ENCODE measurements at places on chromosomes 13 and 19. TPM values are rescaled to one million over a fixed set of nuclear protein-coding genes. Genes with fewer than 3 reads are reported as not detected.

The CTXN1 gene
- not detected for total RNA-seq

The ZNF540 gene
- total RNA-seq, result 8.2 TPM

The CGB2 gene
- total RNA-seq, result not detected

The RFPL4A gene
- not detected for total RNA-seq

The FREM2 gene
- not detected for total RNA-seq

The ZNF571 gene
- 5.5 TPM for total RNA-seq

The DACT3 gene
- total RNA-seq, result 0.42 TPM

The NPHS1 gene
- total RNA-seq, result not detected

The NRTN gene
- 0.45 TPM for total RNA-seq

The NLRP5 gene
- total RNA-seq, result not detected

The MIA gene
- 3.0 TPM for total RNA-seq

The LILRB4 gene
- 2.5 TPM for total RNA-seq

The SCEL gene
- total RNA-seq, result not detected

The EGLN2 gene
- total RNA-seq, result 158 TPM

The LATS2 gene
- total RNA-seq, result 2.3 TPM

The MVB12A gene
- total RNA-seq, result 40.3 TPM

The SPATA13 gene
- total RNA-seq, result 89.9 TPM

The CPAMD8 gene
- 0.68 TPM for total RNA-seq

The TDRD12 gene
- 0.42 TPM for total RNA-seq

The ZNF880 gene
- 30.1 TPM for total RNA-seq

The PSG1 gene
- not detected for total RNA-seq

The KLK12 gene
- total RNA-seq, result not detected

The C19orf81 gene
- 0.75 TPM for total RNA-seq

The SCAMP4 gene
- total RNA-seq, result 35.2 TPM

The RAB3A gene
- total RNA-seq, result 3.0 TPM

The WDR88 gene
- not detected for total RNA-seq

Measured in activated naive CD8-positive, alpha-beta T cell treated with anti-CD3 and anti-CD28 coated beads, Interleukin-2, amount 10 ng/mL, durations not matched to agents 7 days and 5 days (primary cell).